GM12864 (cell line): ENCODE measurements at places on chromosomes 2 and 18.

DNA sequence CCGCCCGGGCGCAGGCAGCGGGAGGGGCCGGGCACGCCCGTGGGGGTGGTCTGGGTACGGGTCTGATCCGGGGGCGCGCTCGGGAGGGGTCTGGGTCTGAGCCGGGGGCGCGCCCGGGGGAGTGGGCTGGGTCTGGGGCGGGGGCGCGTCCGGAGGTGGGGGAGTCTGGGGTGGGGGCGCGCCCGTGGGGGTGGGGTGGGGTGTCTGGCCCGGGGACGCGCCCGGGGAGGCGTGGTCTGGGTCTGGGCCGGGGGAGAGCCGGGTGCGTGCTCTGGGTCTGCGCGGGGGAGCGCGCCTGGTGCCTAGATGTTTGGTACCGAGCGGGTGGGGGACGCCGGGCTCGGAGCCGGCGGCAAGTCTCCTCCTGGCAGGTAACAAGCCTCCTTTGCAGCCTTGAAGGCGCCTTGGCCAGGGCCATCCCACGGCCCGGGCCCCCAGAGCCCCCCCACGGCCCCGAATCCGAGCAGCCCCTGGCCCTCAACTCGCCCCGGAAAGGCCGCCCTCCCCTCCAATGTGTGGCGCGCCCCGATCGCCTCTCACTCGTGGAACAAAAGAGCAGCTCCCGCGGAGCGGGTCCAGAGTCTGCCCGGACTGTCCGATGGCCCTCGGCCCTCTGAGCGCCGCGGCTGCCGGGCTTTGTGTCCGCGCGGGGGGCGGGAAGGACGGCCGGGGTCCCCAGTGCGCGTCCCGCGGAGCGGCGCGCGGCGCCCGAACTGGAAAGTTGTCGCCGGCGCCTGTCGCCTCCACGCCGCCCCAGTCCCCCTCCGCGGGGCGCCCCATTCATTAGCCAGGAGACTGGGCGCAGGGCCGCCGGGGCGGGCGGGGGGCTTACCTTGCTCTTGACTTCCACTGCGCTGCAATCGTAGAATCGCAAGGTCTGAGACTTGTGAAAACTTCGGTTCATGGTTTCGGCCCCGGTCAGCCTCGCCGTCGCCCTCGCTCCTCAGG is 595 bp downstream of the PARD6G start:
- no peak for DNase-seq

DNA sequence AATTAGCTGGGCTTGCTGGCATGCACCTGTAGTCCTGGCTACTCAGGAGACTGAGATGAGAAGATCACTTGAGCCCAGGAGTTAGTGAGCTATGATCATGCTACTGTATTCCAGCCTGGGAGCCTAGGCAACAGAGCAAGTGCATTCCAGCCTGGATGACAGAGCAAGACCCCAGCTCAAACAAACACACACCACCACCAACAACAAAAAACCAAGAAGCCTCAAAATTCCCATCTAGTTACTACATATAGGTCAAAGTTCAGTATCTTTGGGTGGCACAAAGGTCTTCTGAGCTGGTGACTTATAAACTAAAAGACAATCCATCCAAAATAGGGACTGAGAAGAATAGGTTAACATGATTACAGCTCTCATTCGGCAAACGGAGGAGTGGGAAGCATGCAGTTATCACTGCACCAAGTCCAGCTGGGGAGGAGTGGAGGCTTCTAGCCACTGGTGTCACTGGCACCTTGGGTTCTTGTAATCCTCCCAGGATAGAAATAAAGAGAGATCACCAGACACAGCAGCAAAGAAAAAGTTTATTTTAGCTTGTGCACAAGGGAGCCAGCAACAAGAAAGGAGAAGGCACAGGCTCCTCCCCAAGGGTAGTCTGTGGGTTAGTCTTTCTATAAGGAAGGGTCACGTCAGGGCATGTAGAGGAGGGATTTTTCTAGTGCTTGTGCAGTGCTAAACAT is 57.4 kb downstream of the SH2D6 start:
- no peak for DNase-seq

GRCh38 chr18:63119647-63120046 is 199.9 kb downstream of the BCL2 start:
- DNase-seq = no peak

DNA sequence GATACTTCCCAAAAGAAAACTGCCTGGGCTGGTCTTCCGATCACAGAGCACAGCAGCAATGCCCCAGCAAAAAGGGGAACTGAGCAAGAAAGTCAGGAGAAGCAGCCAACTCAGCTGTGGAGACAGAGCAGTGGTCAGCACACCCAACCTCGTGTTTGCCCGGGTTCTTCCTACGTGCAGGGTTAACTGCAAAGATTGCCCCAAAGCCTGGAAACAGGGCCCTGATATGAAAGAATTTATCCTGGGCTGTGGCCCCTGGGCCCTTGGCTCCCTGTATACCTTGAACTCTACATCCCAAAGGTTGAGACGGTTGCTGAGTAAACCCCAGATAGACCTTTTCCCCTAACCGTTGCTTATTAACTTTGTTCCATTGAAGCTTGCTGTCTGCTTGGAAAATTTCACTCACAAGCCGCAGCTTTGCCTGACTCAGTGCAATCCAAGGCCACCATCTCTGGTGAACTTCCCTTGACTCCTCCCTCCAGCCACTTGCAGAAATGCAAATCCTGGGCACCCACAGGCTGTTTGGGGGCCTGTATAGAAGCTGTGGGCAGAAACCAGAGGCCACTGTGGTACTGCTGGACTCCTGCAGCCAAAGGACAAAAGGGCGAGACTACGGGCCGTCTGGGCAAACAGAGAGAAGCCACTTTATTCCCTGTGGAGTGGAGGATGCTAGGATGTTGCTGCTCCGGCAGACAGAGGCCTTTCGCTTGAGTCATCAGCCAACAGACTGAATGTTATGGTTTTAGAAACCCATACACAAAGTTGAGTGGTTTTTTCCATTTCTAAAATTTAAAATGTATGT is 18.2 kb downstream of the NRP2 start:
- DNase-seq = no peak
